ENCODE measurements at places on chromosomes 1 and 21. TPM values are rescaled to one million over a fixed set of nuclear protein-coding genes. Genes with fewer than 3 reads are reported as not detected.
A peak's percentile ranks its signal among the peaks of the same experiment; 100 is the strongest.

DNA sequence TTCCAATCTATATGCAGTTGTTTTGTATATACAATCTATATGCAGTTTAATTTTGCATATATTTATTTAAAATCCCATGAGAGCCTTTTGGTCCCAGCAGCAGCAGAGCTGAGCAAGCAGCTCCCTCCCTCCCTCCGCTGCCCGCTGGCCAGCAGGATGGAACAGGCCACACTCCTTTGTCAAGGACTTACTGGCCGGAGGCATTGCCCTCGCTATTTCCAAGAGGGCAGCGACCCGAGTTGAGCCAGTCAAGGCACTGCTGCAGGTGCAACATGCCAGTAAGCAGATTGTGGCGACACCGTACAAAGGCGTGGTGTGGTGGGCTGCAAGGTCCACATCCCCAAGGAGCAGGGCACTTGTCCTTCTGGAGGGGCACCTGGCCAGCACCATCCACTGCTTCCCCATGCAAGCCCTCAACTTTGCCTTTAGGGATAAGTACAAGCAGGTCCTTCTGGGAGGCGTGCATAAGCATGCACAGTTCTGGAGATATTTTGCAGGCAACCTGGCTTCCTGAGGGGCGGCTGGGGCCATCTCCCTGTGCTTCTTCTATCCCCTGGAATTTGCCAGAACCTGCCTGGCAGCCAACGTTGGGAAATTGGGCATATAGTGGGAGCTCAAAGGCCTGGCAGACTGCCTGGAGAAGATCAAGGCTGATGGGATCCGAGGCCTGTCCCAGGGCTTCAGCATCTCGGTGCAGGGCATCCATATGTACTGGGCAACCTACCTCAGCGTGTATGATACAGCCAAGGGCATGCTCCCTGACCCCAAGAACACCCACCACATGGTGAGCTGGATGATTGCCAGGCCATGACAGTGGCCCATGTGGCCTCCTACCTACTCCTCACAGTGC lies 92.2 kb downstream of the OSBPL9 start:
- H3K27ac ChIP-seq: no peak overlapping the region
- peaks cover 8% of the 10 kb centered on the region for H3K36me3 ChIP-seq
- no peak for DNase-seq
- no peaks in the 10 kb centered on the region for H3K4me1 ChIP-seq
- no peak overlapping the region for H3K4me3 ChIP-seq
- no peaks in the 10 kb centered on the region for H3K27me3 ChIP-seq

DNA sequence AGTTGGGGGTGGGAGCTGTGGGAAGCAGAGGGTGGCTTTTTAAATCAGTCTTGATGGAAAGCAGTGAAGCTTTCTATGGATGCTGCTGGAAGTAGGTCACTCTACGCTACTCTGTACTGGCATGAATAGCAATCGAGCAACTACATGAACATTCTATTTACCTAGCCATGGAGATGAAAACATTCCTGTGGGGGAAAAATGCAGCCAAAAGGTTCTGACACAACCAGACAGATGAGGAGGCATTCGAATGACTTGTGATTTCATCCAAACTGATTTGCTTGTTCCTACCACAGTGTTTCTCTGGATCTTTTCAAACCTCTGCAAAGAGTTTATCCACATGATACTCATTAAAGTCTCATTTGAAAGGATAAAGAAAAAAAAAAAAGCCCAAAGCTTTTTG lies 95.0 kb downstream of the ASTN1 start:
- H3K4me3 ChIP-seq: no peak overlapping the region
- no peaks in the 10 kb centered on the region for H3K36me3 ChIP-seq
- no peak for DNase-seq
- H3K27ac ChIP-seq: no peak overlapping the region

HAO2 gene
- not detected for total RNA-seq

ERICH3 gene
- not detected for total RNA-seq

DRAXIN gene
- total RNA-seq: 9.7 TPM

DNA sequence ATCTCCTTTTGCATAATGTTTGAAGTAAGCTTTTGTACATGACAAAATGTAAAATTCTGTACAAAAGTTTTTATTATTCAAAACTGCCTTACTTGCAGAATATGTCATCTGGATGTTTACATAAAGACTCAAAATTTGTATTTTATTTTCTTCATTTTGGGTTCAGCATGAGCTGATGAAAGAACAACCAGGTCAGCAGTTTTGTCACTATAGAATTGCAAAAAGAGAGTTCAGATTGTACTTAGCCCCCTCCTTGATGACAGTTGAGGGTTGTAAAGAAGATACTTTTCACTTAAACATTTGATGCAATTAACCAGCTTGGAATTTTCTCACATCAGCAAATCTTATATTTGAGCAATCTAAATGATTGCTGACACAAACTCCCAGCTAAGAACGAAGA lies 669.3 kb downstream of the PLA2G4A start:
- no peak overlapping the region for H3K4me3 ChIP-seq
- H3K27ac ChIP-seq: no peak overlapping the region
- no peaks in the 10 kb centered on the region for H3K27me3 ChIP-seq
- no peaks in the 10 kb centered on the region for H3K4me1 ChIP-seq

EYA3 gene
- 39.5 TPM for total RNA-seq

GRCh38 chr1:43235451-43236121 lies 34.2 kb upstream of the TMEM125 start:
- H3K27ac ChIP-seq: no peak overlapping the region
- DNase-seq: no peak
- H3K36me3 ChIP-seq: peaks cover 3% of the 10 kb centered on the region
- H3K4me3 ChIP-seq: no peak overlapping the region
- peaks cover 6% of the 10 kb centered on the region for H3K4me1 ChIP-seq
- H3K27me3 ChIP-seq: no peaks in the 10 kb centered on the region

- H3K36me3 ChIP-seq: peaks cover 6% of the 10 kb centered on the region
- peaks cover 37% of the 10 kb centered on the region for H3K4me1 ChIP-seq
- H3K27ac ChIP-seq: no peak overlapping the region
- H3K4me3 ChIP-seq: peak overlapping the region; percentile 20
Observed at GRCh38 chr1:170670802-170671628, 7.1 kb downstream of the PRRX1 start.

GRCh38 chr1:240090014-240090413 lies 1.7 kb upstream of the FMN2 start:
- DNase-seq: no peak
- H3K4me1 ChIP-seq: peaks cover 38% of the 10 kb centered on the region
- H3K4me3 ChIP-seq: peak overlapping the region; percentile 56

DNA sequence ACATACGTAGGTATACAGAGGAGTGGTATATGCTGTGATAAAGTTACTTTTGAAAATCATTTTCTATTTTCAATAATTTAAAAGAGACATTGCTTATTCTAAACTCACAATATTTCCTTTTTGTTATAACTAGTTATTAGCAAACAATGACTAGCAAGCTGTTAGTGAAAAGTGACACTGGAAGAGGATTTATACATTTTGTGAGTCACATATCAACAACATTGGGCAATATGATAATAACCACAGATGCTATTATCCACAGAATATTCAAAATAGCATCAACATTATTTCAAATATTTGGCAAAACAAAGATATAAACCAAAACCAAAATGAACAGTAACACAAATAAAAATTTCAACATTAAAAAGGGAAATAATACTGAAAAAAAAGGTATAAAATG lies 104.0 kb upstream of the HP1BP3 start:
- peaks cover 5% of the 10 kb centered on the region for H3K36me3 ChIP-seq
- H3K27ac ChIP-seq: no peak overlapping the region
- H3K27me3 ChIP-seq: no peaks in the 10 kb centered on the region
- H3K4me3 ChIP-seq: no peak overlapping the region

DNA sequence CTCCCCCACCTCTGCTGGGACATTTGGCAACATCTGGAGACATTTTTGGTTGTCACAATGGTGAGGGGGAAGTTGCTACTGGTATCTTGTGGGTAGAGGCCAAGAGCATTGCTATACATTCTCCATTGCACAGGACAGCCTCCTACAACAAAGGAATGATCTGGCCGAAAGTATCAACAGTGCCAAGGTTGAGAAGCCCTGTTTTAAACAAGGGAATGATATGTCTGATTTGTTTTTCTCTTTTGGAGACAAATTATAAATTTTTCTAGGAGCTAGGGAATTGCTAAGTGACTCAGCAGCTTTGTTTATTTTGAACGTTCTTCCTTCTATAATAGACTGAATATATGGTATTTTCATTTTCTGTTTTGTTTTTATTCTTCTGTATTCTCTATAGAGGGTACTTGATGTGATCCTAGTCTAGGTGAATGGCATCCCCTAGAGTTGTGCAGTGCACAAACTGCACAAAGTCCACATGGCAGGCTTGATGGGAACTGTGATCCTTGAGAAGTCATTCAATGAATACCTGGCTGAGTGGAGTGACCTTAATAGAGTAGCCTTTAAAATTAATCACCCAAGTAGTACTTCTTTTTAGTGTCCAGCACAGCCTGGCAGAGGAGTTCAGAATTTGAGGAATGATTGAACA lies 288.6 kb upstream of the USP24 start:
- H3K27me3 ChIP-seq: peaks cover 7% of the 10 kb centered on the region
- no peak overlapping the region for H3K27ac ChIP-seq
- no peaks in the 10 kb centered on the region for H3K4me1 ChIP-seq
- DNase-seq: no peak

DNA sequence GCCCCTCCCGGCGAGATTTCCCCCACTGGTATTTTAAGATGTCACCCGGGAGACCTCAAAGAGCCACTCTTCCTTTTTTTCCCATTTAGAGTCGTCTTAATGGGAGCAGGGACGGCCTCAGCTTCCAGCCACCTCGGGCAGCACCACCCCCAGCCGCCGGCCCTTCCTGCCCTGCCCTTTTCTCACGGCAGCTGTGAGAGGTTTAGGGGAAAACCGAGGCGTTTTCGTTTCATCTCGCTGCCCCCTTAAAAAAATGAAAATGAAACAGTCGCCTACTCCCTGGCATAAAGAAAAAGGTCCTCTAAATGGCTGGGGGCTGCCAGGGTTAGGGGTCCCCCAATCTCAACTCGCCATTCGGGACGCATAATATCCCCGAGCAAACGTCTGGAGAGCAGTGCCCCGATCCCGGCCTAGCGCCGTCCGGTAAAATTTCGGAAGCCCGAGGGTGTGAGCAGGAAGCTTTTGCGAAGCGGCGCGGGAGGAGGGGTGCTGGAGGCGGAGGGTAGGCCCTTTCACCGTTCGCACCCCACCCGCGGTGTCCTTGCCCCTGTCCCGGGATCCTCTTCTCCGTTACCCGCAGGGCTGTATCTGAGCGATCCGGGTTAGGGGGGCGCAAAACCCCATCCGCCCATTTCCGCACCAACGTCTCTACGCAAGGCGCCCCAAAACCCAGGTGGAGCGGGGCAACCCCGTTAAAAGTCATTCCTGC lies 1.2 kb downstream of the RUNX3 start:
- no peak for DNase-seq
- no peak overlapping the region for H3K4me3 ChIP-seq
- no peaks in the 10 kb centered on the region for H3K36me3 ChIP-seq
- H3K4me1 ChIP-seq: peaks cover 14% of the 10 kb centered on the region
- H3K27ac ChIP-seq: no peak overlapping the region

GRCh38 chr1:18608534-18608933 lies 22.1 kb upstream of the PAX7 start:
- no peak overlapping the region for H3K4me3 ChIP-seq
- DNase-seq: no peak
- no peaks in the 10 kb centered on the region for H3K4me1 ChIP-seq
- no peak overlapping the region for H3K27ac ChIP-seq

LHX8 gene
- not detected for total RNA-seq

DNA sequence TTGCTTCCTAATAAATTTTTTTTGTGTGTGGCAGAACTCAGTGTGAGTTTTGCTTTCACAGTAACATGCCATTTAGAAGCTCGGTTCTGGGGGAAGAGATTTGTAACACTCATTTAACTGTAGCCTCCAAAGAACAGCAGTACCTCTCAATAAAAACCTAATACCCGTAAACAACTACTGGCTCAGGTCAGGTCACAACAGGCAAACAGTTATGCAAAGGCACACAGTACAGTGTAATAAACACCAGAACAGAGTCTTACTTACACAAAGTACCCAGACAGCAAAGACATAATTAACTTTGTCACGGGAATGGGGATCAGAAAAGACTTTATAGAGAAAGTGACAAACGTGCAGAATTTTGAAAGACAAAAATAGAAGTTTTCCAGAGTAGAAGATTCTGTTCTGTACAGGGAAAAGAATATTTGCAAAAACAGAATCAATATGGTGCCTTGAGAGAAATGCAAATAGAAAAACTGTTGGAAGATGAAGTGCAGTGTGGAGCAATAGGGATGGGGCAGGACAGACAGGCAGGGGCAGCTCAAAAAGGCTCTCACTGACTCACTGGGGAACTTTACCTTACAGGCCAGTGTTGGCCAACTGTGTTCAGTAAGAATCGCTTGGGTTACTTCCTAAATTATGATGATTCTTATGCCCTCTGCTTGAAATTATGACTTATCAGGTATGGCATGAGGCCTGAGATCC lies 38.8 kb downstream of the EGLN1 start:
- H3K4me3 ChIP-seq: no peak overlapping the region
- no peak overlapping the region for H3K27ac ChIP-seq
- no peaks in the 10 kb centered on the region for H3K27me3 ChIP-seq
- no peak for DNase-seq
- no peaks in the 10 kb centered on the region for H3K36me3 ChIP-seq

SNX7 gene
- 17.5 TPM for total RNA-seq

UBXN11 gene
- total RNA-seq: 33.5 TPM

GRCh38 chr1:213122514-213122929 lies 71.5 kb downstream of the RPS6KC1 start:
- peaks cover 4% of the 10 kb centered on the region for H3K4me1 ChIP-seq
- no peak overlapping the region for H3K27ac ChIP-seq
- H3K36me3 ChIP-seq: no peaks in the 10 kb centered on the region
- no peaks in the 10 kb centered on the region for H3K27me3 ChIP-seq

CYP4Z1 gene
- not detected for total RNA-seq

- H3K4me3 ChIP-seq: no peak overlapping the region
- no peak overlapping the region for H3K27ac ChIP-seq
Observed at GRCh38 chr1:16101623-16102022, 28.2 kb upstream of the FAM131C start.

DNA sequence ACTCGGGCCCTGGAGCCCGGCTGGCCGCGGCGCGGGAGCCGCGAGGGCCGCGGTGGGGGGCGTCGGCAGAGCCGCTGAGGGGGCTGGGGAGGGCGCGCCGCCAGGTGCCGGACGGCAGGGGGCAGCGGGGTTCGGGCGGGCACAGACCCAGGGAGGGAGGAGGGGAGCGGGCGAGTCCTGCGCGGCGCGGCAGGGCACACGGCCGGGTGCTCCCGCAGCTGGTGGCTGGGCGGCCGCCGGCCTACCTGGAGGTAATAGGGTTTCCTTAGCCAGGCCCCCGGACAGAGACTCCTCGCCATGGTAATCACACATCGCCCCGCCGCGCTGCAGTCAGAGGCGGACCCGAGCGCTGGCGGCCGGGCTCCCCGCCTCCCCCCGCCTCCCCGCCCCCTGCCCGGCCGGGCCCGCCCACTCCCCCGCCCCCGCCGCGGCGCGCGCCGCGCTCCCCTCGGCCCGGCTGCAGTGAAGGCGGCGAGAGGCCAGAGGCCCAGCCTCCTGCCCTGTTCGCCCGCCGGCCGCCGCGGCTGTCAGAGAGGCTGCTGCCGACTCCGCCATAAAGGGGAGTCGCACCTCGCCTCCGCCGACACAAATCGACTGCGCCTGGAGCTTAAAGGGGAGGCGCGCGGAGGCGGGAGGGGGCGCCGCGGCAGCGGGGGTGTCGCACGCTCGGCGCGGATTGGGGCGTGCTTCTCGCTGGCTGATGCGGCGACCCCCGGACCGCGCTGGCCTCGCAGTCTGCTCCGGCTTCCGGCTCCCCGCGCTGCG lies at the start of gene DIPK1A:
DIPK1A (minus strand) TSS at position 332 of the 765 bp plus-strand sequence; CDS start at position 299, 33 bp downstream.
- peak; percentile 69 for DNase-seq
- H3K4me1 ChIP-seq: peaks cover 7% of the 10 kb centered on the region
- H3K27me3 ChIP-seq: peaks cover 21% of the 10 kb centered on the region
- no peaks in the 10 kb centered on the region for H3K36me3 ChIP-seq
- peak within 1 kb of the TSS; percentile 54 for H3K27ac ChIP-seq
